ENCODE measurements at places on chromosomes 13 and 19. TPM values are rescaled to one million over a fixed set of nuclear protein-coding genes. Genes with fewer than 3 reads are reported as not detected.

DNA sequence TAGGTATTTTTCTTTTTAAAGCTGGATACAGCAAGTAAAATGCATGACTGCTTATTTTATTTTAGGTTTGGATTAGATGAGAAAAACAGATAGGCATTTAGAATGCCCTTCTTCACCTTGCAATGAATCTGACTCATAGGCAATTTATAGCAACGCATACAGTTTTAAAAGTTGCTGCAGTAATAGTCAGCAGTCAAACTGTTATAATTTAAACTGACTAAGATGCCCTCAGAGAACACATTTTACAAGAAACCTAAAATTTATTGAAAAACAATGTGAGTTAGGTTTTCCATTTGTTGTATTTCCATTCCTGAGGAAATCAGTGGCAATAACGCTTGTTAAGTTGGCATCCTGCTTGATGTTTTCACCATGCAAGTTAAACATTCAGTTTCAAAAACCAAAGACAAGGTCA lies 1128.2 kb upstream of the PCDH9 start:
- DNase-seq: no peak

- DNase-seq: no peak
These were observed 366.0 kb upstream of the ZNF507 start for GRCh38 chr19:31979362-31979761.

GRCh38 chr19:9847087-9847671 lies 12.1 kb downstream of the PIN1 start:
- DNase-seq: no peak

- no peak for DNase-seq
These were observed 1386.6 kb upstream of the PCDH9 start for GRCh38 chr13:68616600-68617222.

DNA sequence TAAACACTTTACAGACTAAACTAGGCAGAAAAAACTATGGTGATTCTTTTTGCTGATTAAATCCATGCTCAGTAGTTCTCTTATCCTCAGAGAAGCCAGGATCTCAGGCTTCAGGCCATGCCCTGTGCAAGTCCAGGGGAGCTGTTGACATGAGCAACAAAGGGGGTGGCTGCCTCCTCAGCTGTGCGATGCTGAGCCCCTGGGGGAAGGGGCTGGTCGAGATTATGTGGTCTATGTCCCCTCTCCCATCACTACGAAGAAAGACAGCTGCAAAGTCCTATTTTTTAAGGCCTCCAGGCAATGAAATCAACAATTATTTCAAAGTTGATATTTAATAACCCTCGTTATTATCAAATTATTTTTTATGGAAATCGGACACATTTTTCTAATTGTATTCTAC lies 37.0 kb downstream of the IRS2 start:
- DNase-seq: no peak

DNA sequence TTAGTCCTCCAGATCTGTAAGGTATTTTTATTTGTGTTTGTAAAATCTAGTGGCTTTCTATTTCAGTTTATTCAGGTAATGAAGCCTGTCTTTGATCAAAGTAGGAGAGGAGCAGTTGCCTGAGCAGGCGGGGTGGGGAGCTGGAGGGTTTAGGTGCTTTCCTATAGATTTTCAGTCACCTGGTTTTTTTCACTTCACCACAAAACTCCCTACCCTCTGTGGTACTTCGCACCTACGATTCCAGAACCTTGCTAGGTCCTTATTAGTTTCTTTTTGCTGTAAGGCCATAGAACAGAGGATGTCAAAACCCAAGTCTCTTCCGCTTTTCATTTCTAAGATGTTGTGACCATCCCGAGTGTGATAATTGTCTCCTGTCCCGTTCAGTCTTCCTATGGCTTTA lies 26.6 kb downstream of the SLAIN1 start:
- DNase-seq: no peak

DNA sequence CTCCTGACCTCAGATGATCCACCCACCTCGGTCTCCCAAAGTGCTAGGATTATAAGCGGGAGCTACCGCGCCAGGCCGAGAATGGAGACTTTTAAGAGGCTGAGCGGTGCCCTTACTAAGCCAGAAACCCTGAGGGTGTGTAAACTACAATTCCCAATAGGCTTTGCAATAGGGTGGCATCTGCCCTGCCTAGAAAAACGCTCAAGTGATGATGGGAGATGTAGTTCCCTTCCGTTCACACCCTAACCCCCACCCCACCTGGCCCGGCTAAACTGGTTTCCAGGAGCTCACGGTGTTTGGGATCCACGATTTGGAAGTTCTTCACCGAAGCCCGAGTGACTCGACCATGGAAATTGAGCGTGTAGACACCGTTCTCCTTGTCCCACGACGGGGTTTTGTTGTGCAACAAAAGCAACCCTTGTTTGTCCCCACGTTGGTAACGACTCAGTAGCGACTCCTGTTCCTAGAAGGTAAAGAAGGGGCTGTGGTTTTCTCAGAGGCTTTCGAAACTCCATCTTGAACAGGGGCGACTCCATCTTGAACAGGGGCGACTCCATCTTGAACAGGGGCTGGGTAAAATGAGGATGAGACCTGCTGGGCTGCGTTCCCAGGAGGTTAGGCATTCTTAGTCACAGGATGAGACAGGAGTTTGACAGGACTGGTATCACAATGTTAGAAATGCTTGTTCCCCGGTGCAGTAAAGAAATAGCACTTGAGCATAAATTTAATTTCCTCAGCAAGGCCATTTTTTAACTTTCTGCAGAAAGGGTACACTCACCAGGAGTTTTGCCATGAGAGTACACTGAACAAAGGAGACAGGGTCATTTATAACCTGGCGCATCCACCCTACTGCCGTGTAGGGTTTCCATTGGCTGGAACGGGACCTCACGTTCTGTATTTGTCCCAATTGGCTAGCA lies 9.8 kb downstream of the PPP1R15A start:
- no peak for DNase-seq

DNA sequence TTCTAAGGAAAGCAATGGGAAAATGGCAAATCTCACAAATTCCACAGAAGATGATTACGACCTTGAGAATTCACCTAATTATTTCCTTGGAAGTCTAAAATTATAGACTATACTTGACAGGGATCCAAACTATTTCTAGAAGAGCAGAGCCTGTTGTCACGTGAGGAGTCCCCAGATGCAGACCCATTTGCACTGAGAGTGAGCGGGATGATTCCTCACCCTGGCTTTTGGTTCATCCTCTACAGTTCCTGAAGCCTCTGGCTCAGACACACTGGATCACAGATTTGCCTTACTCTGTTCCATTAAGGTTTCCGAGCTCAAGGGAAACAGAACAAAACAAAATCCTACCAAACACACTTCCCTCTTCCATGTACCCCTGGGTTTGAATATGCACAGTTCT lies 23.0 kb upstream of the CYSLTR2 start:
- DNase-seq: no peak

DNA sequence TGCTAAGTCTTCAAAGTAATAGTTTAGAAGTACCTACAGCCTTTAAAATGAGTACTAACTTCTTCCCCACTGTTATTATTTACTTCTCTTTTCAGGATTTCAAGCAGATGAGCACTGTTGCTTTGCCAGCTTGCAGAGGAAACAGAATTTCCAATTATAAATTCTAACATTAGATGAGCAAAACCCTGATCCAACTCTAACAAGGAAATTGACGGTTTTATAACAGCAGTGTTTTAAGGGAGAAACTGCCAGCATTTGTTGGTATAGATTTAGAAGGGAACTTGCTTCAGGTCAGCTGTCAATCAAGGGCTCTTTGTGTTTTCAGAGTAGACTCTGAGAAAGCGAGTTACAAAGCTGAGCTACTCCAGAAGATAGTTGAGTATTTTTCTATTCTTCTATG lies 120.5 kb downstream of the RAP2A start:
- no peak for DNase-seq

GRCh38 chr19:53007606-53008005 lies 6.1 kb upstream of the ERVV-1 start:
- DNase-seq: no peak

PSG11 gene
- not detected for total RNA-seq

KIR2DL4 gene
- not detected for total RNA-seq

SIGLEC11 gene
- total RNA-seq: 0.60 TPM

KLHL1 gene
- total RNA-seq: not detected

PPP1R12C gene
- total RNA-seq: 140 TPM
